ENCODE measurements at places on chromosomes 7 and 10.

- no peak for DNase-seq
Observed at GRCh38 chr10:69307434-69307833, 29.1 kb downstream of the HK1 start.

- no peak for DNase-seq
Observed at GRCh38 chr10:57168611-57169240, 807.7 kb upstream of the ZWINT start.

- DNase-seq: no peak
Observed at GRCh38 chr10:60141896-60142559, 235.7 kb upstream of the CCDC6 start.

DNA sequence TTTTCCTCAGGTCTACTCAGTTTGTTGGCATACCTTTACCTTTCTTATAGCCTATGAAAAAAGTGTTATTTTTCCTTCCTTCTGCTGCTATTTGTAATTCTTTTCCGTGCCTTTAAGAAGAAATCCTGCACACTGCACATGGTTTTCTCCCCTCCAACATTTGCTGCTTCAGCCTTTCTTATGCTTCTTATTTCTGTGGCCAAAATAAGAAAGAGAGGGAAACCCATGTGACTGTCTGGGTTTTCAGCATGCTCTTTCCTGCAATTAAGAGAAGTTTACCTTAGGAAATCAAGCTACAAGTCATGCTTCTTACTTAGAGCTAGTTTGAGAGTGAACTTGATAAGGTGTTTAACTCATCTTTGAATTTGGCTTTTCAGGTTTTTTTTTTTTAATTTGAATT, 11.0 kb downstream of the TBC1D12 start:
- no peak for DNase-seq

DNA sequence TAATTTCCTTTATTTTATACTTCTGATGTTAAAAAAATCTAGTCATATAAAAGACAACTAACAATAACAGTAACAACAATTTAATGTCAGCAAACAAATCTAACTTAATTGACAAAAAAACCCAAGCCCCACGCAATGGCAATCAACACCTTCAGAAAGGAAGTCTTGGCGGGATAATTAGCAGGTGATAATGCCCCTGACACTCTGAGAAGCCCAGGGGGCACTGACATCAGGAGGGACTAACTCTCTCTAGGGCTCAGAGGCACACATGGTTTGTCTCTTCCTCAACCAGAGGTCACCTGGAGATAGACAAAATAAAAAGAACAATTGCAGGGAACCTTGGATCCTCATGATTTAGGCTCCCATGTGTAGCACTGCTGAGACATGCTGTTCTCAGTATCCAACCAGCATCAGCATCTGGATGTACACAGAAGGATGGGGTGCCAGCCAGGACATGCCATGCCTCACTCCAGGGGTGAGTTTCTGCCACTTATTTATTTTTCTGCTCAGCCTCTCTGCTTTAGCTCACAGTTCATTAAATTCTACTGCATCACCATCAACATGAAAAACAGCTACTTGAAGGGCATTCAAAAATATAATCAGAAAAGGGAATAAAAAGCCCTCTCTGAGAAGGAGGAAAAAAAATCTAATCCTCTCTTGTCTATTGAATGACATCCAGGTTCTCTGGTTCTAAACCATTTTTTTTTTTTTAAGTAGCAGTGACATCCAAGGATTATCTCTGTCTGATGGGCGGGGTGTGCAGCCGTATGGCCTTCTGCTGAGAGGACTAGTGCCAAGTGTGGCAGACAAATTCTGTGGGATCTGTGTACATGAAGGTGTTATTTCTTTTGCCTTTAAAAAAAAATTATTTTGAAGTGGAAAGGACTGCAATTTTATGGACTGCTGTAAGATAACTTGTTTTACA, 96.3 kb downstream of the ATXN7L1 start:
- DNase-seq: no peak

GRCh38 chr10:105514106-105514505, 873.0 kb downstream of the SORCS3 start:
- DNase-seq: no peak

- no peak for DNase-seq
Observed at GRCh38 chr7:132545756-132546155, 30.5 kb downstream of the PLXNA4 start.

DNA sequence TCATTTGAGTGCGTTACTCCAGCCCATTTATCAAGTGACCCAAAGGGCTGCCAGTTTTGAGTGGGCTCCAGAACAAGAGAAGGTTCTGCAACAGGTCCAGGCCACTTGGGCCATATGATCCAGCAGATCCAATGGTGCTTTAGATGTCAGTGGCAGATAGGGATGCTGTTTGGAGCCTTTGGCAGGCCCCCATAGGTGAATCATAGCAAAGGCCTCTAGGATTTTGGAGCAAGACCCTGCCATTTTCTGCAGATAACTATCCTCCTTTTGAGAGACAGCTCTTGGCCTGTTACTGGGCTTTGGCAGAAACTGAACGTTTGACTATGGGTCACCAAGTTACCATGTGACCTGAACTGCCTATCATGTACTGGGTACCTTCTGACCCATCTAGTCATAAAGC, 358.8 kb upstream of the SEMA3C start:
- no peak for DNase-seq

DNA sequence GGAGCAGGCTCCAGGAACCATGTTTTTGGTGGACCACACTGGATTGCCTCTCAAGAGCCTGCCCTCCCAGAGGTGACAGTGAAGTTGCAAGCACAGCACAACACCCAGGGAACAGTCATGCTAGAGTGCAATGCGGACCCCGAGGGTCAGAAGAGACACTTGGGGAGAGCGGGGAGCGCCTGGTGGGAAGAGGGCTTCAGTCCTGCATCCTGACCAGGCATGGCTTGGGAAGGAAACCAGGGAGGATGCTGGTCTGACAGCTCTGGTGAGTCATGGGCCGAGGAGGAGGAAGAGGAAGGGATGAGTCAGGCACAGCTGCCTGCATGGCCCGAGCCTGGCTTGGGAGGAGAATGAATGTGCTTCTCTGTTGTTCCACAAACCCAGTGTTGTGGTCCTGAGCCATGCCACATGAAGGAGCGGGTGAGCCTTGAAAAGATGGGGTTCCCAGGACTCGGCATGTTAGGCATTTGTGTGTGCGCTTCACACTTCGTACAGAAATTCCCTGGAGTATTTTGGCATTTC, 29.5 kb upstream of the ANKRD2 start:
- DNase-seq: peak; percentile 97

GRCh38 chr7:142152076-142152475, 40.6 kb downstream of the MGAM2 start:
- DNase-seq: no peak

GRCh38 chr7:149289856-149290255, 27.9 kb downstream of the ZNF783 start:
- no peak for DNase-seq

DNA sequence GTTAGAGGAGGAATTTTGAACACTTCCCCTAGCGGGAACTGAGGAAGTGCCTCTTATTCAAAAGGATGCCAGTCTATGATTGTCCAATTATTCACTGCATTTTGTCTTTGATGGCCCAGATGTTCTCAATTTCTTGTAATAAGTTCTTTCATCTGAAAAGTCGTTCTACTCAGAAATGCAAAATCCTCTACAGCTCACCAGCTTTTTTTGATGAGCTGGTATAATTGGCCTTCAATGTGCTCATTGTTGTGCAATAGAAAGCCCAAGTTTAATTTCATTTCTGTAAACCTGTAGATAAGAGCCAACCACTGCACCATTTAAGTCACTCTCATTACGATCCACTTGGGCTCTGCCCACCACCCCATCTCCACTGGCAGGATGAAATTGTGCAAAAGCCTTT, 978.7 kb upstream of the AUTS2 start:
- peak; percentile 17 for DNase-seq

GRCh38 chr10:102630663-102631062, 13.6 kb upstream of the TRIM8 start:
- no peak for DNase-seq

GRCh38 chr10:33721509-33721908, 387.0 kb upstream of the NRP1 start:
- DNase-seq: no peak

GRCh38 chr7:119640326-119640725, 632.6 kb upstream of the KCND2 start:
- DNase-seq: no peak

DNA sequence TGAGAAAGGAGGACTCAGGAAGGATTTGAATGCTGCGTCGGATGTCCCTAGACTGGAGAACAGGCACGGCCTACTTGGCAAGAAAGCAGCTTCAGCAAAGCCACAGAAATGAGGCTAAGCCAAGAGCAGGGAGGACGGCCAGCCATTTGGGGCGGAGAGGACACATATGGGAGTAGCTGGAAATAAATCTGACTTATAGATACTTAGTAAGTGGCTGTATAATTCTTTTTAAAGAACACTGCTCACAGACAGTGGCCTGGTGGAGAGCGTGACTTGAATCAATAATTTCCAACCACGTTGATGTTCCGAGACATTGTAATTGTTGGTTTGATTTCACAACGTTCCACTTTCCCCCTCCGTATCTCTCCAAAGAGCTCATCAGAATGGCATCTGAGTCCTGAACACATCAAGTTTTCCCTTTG, 67.7 kb upstream of the JCAD start:
- peak; percentile 87 for DNase-seq

GRCh38 chr10:30052062-30052461, 7.3 kb downstream of the JCAD start:
- peak; percentile 52 for DNase-seq

GRCh38 chr7:47000561-47000960, 581.4 kb downstream of the TNS3 start:
- no peak for DNase-seq

GRCh38 chr7:120468611-120469010, 195.6 kb downstream of the KCND2 start:
- no peak for DNase-seq

- DNase-seq: no peak
Observed at GRCh38 chr7:151515276-151515565, 4.5 kb downstream of the RHEB start.

DNA sequence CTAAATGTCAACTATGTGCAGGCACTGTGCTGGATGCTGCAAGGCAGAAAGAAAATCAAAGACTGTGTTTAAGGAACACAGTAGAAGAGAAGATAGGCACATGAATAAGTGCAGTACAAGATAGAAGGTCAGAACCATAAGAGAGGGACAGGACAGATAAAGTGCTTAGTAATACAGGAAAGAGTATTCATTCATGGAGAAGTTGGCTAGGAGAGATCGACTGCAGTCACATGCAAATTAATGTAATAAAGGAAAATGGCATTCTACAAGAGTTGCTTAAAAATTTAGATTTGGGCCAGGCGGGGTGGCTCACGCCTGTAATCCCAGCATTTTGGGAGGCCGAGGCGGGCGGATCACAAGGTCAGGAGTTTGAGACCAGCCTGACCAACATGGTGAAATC, 24.8 kb downstream of the KIF5B start:
- DNase-seq: no peak

GRCh38 chr7:33191340-33191739, 62.0 kb downstream of the BBS9 start:
- DNase-seq: no peak

- peak; percentile 50 for DNase-seq
Observed at GRCh38 chr7:102404005-102404861, 8.1 kb downstream of the PRKRIP1 start.

DNA sequence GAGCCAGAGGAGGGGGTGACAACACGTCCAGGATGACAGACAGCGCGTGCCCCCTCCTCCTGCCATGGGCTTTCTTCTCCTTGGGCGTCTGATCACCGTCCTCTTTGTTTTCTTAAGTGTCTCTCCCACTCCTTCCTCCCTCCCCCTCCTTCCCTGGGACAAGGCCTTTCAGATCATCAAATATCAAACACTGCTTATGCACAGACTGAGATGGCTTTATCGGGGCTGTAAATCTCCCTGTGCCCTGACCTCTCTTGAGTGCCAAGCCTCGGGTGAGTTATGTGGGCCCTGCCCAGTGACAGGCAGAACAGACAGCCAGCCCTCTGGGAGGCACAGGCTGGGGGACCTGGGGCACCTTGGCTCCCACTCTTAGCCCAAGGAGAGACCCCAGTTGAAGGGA, 116.4 kb downstream of the C10orf105 start:
- DNase-seq: no peak

DNA sequence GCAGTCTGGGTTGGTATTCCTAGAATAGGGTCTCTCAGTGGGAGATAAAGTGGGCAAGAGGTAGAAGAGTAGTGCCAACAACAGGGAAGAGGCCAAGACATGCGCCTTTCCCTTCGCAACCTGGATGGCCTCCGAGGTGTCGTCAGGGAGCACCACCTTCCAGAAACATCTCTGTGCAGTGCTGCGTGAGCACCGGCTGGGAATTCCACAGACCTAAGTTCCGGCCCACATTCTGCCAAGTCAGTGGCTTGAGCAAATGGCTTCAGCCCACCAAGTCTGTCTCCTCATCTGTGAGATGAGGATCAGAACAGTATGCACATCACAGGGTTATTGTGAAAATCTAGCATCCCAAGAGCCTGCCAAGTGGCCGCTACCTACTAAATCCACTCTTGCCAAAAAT, 40.6 kb downstream of the CCDC3 start:
- no peak for DNase-seq

DNA sequence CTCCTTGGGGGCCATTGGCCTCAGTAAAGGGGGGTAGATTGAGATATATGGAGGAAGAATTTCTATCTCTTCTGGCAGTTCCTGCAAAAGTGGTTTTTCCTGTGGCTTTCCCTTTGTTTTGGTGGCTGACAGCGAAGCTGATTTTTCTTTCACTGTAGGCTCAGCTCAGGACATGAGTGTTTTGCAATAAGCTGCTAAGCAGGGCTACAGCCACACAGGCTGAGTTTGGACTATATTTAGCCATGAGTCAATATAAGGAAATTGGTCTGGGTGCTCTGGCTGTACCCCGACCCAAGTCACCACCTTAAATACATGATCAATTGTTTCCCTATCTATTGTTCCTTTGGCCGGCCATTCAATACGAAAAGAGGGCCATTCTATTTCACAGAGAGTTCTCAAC, 212.7 kb upstream of the KCND2 start:
- peak; percentile 44 for DNase-seq

GRCh38 chr7:124930173-124930623, 573 bp upstream of the POT1 start:
- no peak for DNase-seq

DNA sequence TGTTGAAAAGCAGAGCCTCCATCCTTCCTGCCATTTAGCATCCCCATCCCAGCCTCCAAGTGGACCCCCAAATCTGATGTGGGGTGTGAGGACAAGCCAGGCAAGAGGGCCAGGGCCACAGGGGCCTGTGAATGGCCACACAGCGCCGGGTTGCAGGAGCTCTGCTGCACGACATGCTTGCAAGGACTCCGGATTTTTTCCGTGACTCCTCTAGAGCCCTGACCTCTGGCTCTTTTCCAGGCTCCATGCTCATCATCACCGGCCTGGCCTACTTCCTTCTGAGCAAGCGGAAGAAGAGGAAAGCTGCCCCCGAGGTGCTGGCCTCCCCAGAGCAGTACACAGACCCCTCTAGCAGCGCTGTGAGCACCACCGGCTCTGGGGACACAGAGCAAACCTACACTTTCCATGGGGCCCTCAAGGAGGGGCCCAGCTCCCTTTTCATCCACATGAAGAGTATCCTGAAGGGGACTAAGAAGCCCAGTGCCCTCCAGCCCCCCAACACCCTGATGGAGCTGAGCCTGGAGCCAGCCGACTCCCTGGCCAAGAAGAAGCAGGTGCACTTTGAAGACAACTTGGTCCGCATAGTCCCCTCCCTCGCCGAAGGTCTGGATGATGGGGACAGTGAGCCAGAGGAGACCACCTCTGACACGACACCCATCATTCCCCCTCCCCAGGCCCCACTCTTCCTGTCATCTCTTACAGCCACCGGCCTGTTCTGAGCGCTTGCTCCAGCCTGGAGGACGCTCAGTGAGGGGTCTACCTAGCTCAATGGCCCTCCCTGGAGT, 23.5 kb downstream of the TMEM72 start:
- DNase-seq: no peak

Measured in fibroblast of skin of right biceps (primary cell).